Upper lobe of right lung (tissue), 1 donor: ENCODE measurements at places on chromosomes 11 and 22. TPM values are rescaled to one million over a fixed set of nuclear protein-coding genes. Genes with fewer than 3 reads are reported as not detected.

The ANO9 gene
- 22.4 TPM for total RNA-seq

The TRPM5 gene
- not detected for total RNA-seq

The TRIM49 gene
- total RNA-seq, result not detected

The CD3D gene
- total RNA-seq, result 8.5 TPM

The YPEL4 gene
- 6.9 TPM for total RNA-seq

The SYCE3 gene
- total RNA-seq, result not detected

The RGL4 gene
- total RNA-seq, result 1.2 TPM

The DDIAS gene
- total RNA-seq, result 3.8 TPM
